ENCODE measurements at places on chromosomes 7 and 10. TPM values are rescaled to one million over a fixed set of nuclear protein-coding genes. Genes with fewer than 3 reads are reported as not detected.

The TRIM74 gene
- 0.33 TPM for total RNA-seq

The POLR2J gene
- 40.3 TPM for total RNA-seq

The ARHGEF5 gene
- total RNA-seq = 8.8 TPM

The ABLIM1 gene
- total RNA-seq = 79.4 TPM

The NRBF2 gene
- 15.4 TPM for total RNA-seq

The GIMAP5 gene
- 17.4 TPM for total RNA-seq

DNA sequence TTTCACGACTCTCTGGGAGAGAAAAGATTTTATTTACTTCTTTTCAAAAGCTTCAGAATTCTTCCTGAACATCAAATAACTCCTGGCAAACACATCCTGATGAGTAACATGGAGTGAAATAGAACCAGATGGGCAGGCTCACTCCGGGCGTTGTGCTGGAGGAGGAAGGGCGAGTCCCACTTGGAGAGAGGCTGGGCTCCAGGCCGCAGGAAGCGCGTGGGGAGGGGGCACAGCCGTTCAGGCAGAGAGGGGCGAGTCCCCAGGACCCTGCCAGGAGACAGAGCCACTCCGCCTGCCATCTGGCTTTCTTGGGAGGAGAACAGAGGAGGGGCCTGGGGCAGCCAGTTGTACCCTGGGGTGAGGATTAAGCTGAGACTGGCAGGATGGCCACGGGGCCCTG is 265.9 kb upstream of the ZMIZ1 start:
- peak; percentile 91 for DNase-seq

DNA sequence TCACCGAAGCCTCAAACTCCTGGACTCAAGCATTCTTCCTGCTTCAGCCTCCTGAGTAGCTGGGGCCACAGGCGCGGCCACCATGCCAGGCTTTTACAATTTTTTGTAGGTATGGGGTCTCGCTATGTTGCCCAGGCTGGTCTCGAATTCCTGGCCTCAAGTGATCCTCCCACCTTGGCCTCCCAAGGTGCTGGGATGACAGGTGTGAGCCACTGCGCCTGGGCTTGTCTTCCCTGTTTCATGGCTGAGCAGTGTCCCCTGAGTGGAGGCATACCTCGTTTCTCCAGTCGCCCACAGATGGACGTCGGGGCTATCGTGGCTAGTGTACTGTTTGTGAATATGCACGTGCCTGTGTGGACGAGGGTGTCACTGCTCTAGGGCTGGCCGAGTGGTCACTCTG is 11.3 kb downstream of the INPP5A start:
- DNase-seq = peak; percentile 64

- no peak for DNase-seq
Measured at GRCh38 chr10:34757933-34758332, 57.2 kb downstream of the PARD3 start.

DNA sequence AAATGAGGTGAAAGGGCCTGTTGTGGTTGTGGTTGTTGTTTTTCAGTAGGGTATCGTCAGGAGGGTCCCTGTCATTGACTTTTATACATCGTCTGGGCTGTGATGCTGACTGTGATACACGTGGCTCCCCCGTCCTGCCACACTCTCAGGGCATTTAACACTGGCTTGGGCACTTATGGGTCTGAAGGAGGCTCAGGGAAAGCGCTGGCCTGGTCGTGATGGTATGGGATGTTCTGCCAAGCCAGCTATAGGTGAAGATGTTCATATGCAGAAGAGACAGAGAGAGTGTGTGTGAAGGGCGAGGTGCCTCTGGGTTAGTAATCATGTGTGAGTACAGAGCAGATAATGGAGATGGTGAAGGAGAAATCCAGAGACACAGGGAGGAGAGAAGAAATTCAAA is 158.5 kb downstream of the PRPF18 start:
- DNase-seq = no peak

GRCh38 chr7:38066391-38066790 is 111.7 kb upstream of the STARD3NL start:
- no peak for DNase-seq

DNA sequence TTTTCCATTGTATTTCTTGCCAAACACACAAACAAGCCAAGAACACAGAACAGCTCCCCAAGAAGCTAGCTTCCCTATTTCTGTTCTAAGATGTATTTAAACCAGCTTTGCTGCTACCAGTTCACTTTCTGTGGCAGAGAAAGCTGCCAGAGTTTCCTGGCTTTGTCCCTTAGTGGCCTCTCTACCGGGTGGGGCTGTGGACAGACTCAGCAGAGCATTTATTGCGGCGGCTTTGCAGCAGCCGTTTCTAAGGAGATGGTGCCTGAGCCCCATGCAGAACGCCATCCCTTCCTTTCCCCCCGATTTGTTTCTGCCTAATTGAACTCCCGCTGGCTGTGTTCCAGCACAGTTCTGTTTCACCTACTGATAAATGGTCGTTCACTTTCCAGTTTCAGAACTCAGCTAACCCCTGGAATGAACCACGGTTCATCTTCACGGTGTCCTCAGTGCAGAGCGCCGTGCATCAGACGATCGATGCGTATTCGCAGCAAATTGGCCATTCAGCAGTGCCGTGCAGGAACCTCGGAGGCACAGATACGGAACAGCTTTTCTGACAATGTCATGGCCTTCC is 33.8 kb upstream of the SFMBT2 start:
- no peak for DNase-seq

DNA sequence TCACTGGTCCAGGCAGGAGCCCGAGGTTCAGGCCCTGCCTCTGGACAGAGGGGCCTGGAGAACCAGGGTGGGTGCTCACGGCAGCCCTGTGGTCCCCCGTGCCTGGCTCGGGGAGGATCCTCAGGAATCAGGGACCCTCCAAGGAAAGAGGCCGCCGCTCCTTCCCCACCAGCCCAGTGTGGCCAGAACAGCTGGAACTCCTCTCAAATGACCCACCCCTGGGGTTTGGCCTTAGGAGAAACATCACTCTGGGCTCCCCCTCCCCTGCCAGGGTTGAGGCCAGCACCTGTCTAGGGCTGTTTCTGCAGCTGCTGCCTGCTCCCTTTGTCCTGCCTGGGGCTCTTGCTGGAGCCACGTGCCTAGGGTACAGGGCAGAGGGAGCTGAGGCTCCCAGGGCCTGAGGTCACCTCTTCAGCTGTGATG is 161.0 kb downstream of the RNF216 start:
- no peak for DNase-seq

DNA sequence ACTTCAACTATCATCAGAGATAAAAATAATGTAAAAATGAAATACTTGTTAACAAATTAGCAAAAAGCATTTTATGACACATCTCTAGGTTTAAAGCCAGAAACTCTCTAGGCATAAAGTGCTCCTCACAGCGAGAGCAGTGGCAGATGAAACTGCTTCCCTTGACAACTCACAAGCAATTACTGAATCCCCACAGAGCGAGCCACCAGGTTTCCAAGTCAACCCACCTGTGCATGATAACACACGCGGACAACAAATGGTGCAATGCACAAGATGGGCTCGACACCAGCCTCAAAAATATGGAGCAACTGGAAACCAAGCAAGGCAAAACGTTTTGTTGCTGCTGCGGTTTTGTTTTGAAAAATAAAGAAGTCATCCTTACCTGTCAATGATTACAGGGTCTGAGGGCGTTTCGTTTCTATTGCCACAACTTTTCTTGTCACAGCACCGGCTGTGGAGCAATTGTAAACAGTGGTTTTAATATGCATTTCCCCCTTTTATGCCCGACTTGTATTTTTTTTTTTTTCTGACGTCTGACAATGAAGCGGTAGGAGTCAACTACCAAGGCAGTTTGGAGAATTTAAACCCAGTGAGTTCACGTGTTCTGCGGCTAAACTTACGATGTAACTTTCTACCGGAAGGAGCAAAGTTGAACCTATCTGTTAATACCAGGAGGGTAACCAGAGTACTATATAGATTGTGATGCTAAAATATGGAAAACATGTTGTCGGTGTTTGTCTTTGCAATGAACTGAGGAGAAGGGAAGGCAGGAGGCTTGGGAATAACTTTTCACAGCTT is 7.0 kb downstream of the EBF3 start:
- DNase-seq = no peak

GRCh38 chr7:24496036-24496435 is 77.2 kb upstream of the PALS2 start:
- no peak for DNase-seq

- DNase-seq = no peak
Measured at GRCh38 chr10:78829565-78829964, 239.2 kb upstream of the ZMIZ1 start.

- DNase-seq = peak; percentile 49
Measured at GRCh38 chr7:74202841-74203556, 6.8 kb upstream of the LAT2 start.

DNA sequence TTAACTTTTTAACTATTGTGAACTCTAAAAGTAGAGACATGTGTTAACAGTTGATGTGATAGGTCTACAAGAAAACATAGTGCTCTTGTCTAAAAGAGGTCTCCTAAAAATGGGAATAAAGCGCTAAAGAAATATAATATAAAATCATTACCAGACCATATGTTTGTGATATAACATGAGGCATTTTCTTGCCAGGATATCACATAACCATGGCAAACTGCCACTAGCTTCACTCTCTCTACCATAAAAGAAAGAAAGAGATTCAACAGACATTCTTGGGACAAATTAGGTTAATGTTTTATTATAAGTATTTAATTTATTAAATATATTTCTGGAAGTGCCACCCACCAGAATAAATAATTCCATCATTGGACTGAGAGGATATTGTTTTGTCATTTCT is 115.0 kb downstream of the TMEM26 start:
- no peak for DNase-seq

DNA sequence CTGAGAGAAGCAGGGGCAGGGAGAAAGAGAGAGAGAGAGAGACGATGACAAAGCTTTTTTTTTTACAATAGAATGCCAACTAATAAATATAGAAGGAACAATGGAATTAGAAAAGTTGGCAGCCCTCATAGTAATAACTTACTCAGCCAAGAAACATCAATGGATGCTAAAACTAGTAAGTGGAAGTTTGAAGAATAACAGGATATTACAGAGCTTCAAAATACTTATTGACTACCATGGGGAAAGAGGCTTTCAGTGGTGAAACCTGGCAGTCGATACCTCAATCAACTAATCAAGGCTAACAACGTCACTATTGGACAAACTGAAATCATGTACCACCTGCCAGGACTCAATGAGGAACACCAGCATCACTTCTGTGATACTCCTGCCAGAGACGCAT is 100.5 kb upstream of the LRRC4 start:
- DNase-seq = no peak

DNA sequence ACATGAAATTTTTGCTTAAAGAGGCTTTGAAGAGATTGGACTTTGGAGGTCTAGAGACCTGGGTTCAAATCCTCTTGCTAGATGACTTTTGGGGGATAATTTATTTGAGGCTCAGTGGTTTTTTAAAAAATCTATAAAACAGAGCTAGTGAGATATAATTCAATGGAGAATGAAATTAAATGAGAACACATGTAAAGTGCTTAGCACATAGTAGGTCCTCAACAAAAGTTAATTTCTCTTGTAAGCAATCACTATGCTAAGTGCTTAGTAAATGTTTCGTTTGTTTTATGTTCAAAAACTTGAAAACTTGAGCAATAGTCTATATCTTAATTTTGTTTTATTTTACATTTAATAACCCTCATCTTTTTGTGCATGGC is 64.8 kb downstream of the LRMDA start:
- no peak for DNase-seq

DNA sequence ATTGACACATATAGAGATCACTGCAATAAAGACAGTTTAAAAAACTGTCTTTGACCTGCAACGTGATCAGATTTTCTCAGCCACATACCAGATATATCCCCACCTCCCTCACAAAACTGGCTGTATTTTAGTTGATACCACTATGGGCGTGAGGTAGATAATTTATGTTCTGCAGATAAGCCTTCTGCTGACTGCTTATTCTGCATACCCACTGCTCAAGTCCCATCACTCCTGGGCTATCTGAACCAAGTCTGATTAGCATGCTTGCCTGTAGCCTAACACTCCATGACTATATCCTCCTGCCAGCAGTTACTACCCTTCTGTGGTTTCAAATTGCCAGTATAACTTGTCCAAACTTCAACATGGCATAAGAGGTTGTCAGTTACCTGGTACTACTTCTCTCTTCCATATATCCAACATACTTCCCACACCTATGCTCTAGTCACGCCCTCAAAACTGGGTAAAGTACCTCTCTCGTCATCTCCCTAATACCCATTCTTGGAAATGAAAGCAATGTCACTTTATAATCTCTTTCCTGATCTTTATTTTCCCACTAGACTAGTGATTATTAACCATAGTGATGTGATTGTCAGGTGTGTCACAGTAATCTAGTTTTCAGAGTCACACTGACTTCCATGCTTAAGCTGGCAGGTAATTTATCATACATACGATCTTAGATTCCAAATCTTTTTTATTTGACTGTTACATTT is 70.7 kb downstream of the MALSU1 start:
- no peak for DNase-seq

DNA sequence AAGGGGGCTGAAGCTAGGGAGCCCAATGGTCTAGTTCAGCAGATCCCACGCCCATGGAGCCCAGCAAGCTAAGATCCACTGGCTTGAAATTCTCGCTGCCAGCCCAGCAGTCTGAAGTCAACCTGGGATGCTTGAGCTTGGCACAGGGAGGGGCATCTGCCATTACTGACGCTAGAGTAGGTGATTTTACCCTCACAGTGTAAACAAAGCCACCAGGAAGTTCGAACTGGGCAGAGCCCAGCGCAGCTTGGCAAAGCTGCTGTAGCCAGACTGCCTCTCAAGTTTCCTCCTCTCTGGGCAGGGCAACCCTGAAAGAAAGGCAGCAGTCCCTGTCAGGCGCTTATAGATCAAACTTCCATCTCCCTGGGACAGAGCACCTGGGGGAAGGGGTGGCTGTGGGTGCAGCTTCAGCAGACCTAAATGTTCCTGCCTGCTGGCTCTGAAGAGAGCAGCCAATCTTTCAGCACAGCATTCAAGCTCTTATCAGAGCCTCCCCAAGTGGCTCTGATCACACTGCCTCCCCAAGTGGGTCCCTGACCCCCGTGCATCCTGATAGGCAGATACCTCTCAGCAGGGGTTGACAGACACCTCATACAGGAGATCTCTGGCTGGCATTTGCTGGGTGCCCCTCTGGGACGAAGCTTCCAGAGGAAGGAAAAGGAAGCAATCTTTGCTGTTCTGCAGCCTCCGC is 167.8 kb downstream of the CCDC71L start:
- DNase-seq = no peak

GRCh38 chr7:45391618-45392451 is 182.3 kb upstream of the ADCY1 start:
- no peak for DNase-seq

DNA sequence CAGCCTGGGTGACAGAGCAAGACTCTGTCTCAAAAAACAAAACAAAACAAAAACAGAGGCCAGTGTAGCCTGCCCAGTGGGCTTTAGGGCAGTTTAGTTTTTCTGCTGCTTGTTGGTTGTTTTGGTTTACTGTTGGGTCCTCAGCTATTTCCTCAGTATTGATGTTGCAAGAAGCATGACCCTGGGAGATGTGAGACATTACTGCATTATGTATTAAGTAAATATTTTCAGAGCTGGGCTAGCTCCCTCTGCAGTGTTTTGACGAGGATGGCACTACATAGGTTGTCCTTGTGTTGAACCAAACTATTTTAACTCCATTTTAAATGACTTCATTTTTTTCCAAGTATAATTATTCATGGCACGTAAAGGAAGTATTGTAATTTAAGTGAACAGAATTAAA is 4.8 kb downstream of the AKAP9 start:
- DNase-seq = no peak
